MG63 (cell line): ENCODE measurements at places on chromosomes 5 and 9. TPM values are rescaled to one million over a fixed set of nuclear protein-coding genes. Genes with fewer than 3 reads are reported as not detected.
A peak's percentile ranks its signal among the peaks of the same experiment; 100 is the strongest.

The NCS1 gene
- total RNA-seq: 16.6 and 34.4 TPM in 2 replicates

The TMEM215 gene
- total RNA-seq: not detected in 2 replicates

- no peak for DNase-seq
These were observed 398.3 kb downstream of the IRX2 start for GRCh38 chr5:2353211-2353610.

GRCh38 chr9:120580051-120580896, at the start of gene CDK5RAP2:
CDK5RAP2 (minus strand) TSS chr9:120580167; CDS start chr9:120579978, 189 bp downstream.
- DNase-seq: peak; percentile 95

- DNase-seq: no peak
These were observed 154.2 kb upstream of the TYRP1 start for GRCh38 chr9:12538842-12539579.
